ENCODE measurements at places on chromosomes 4 and X.

- DNase-seq: no peak
Observed at GRCh38 chr4:6369924-6370645, 100.4 kb downstream of the WFS1 start.

DNA sequence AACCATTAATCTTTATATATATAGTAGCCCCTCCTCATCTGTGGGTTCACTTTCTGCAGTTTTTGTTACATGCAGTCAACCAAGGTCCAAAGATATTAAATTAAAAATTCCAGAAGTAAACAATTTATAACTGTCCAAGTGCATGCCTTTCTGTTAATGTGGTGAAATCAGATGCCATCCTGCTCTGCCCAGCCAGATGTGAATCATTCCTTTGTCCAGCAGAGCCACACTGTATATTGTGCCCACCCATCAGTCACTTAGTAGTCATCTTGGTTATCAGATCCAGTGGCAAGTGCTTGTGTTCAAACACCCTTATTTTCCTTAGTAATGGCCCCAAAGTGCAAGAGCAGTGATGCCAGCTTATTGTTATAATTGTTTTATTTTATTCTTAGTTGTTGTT is 17.2 kb upstream of the PRDM5 start:
- DNase-seq: no peak

DNA sequence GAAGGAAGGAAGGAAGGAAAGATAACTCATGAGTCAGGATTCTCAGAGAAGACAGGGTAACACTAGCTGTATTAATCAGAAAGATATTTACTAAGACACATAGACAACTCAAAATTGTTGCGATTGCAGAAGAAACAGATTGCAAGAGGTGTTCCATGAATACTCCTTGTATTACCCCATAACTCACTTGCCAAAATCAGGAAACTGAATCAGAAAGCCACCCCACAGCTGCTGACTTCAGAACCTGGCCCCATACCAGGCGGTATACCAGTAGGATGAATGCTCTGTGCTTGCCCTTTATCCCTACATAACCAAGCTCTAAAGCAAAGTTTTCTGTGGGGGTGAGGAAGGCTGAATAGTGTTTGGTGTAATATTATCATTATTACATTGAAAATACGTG is 468.5 kb downstream of the IQCM start:
- no peak for DNase-seq

DNA sequence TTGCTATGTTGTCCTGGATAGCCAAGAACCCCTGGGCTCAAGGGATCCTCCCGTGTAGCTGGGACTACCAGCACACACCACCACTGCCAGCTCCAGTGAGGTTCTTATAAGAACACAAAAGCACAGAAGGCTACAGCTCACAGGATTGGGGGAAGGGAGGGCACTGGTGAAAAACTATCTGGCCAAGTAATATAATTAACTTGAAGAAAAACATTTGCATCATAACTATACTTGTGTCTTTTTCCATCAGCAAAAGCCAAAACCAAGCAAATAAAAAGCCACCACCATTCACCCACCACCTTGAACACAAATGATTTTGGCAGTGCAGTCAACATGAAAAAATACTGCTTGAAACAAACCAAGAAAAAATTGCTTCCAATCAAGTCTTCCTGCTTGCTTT is 188.2 kb downstream of the MAML3 start:
- DNase-seq: no peak

DNA sequence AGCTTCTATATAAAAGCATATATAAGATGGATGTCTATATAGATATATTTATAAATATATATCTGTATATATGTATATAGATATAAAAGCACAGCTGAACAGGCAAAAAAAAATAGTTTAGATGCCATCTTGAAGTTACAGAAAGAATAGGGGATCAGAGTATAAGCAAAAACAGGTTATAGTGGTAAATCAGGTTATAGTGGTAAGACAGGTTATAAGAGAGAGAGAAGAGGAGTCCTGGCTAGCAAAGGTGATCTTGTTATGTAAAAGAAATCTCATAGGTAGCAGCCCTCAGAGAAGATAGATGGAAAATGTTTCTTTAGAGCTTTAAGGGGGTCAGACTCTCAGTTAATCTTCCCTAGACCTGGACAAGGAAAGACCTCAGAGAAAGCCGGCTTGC is 1263.1 kb downstream of the PCDH7 start:
- no peak for DNase-seq

Measured in D721Med (cell line).